ENCODE measurements at places on chromosomes 1 and 21.

DNA sequence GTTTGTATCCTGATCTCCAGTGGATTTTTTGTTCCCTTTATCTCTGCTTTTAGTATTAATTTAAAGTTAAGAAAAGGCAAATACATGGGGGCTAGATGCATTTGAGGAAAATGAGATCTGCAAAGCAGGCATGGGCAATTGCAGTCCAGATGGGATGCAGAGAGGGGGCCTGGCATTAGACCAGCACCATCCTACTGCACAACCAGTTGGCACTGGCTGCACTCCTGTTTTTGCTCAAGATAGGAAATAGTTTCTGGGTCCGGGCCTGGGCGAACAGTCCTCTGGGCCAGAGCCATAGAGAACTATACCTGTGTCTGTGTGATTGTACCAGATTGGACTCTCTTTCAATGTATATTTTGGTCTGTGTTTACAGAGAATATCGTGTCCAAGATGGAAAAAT is 34.0 kb upstream of the LEPR start:
- DNase-seq, result no peak

- no peak for DNase-seq
Observed at GRCh38 chr1:78765489-78765888, 115.9 kb downstream of the IFI44 start.

- no peak for DNase-seq
Observed at GRCh38 chr1:31151402-31151801, 85.9 kb upstream of the PUM1 start.

DNA sequence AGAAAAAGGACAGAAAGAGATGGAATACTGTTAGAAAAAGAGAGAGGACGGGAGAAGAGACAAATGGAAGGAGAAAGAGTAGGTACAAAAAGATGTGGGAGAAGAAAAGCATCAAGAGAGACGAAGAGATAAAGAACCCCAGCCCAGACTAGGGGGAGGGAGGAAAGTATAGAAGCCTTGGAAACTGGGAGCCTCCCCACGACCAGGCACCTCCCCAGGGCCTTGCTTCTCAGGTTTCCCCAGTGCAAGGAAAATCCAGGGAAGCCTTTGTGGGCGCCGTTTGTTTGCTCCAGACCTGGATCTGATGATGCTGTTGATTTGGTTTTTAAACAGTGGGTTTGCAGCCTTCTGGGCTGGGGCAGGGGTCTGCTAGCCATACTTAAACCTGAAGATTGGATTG is 15.2 kb upstream of the ALX3 start:
- DNase-seq, result no peak

DNA sequence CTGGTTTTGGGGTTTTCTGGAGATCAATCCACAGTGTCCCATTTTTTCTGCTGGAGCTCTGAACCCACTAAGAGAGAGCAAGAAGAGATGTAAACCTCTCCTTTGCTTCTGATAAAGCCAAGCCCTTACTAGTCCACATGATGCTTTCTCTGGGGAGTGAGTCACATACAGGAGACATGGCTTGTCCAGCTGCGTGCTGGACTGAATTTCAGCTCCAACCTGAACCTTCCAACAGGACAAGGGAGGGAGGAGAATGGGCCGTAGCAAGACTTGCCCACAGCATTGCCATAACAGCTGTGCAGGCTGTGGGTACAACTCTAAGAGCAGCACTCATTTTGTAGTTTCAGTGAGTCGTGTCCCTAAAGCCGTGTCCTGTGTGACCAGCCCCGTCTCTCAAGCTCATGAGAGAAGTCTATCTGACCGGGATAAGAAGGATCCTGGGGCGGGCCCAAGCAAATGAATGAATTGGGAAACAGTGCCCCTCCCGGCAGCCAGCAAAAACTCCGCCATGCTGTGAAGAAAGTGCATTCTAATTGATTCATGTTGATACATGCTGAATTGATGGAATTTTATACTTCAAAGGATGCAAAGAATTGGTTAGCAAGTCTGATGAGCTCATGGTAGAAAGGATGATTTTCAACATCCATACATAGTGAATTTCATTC is 195.2 kb downstream of the GABPA start:
- no peak for DNase-seq

DNA sequence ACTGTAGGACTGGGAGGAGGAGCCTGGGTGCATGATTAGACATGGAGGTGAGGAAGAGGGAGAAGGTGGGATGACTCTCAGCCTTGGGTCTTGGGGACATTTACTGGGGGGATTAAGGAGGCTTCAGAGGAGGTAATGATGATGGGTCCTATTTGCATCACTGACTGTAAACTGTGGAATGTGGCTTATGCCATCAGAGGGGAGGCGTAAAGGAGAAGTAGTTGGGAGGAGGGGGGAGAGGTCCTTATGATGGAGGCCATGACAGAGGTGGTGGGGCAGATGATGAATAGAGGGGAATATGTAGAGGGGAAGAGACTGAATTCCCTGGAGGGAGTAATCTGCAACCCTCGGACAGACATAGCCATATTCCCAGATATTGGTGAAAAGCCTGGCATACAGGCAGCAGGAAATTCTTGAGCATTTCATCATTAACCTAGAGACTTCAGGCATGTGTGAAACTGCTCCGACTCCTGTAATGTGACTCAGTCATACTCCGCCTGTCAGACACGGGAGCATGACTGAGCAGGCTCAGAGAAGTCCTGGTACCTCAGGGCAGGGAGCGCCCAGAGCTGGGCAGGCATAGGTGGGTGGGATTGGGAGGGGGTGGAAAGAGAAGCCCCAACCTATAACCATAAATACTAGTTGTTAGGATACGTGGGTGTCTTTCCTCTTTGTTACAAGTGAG is 8.0 kb upstream of the LCE5A start:
- DNase-seq, result no peak

DNA sequence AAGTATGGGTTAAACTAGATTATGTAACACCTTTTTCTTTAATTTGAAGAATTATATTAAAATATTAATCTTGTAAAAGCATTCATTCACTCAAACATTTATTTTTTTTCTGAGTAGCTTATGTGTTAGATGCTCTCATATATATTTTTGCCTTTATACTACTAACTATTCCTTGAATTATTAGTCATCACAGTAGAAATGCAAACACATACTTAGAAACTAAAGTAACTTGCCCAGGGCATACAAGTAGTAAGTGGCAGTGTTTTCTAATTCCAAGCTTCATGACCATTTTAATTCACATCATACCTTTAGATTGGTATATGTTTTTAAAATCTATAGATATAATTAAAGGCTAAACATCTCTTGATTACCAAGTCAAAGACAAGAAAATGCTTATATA is 1271.0 kb downstream of the BRINP3 start:
- DNase-seq, result no peak

DNA sequence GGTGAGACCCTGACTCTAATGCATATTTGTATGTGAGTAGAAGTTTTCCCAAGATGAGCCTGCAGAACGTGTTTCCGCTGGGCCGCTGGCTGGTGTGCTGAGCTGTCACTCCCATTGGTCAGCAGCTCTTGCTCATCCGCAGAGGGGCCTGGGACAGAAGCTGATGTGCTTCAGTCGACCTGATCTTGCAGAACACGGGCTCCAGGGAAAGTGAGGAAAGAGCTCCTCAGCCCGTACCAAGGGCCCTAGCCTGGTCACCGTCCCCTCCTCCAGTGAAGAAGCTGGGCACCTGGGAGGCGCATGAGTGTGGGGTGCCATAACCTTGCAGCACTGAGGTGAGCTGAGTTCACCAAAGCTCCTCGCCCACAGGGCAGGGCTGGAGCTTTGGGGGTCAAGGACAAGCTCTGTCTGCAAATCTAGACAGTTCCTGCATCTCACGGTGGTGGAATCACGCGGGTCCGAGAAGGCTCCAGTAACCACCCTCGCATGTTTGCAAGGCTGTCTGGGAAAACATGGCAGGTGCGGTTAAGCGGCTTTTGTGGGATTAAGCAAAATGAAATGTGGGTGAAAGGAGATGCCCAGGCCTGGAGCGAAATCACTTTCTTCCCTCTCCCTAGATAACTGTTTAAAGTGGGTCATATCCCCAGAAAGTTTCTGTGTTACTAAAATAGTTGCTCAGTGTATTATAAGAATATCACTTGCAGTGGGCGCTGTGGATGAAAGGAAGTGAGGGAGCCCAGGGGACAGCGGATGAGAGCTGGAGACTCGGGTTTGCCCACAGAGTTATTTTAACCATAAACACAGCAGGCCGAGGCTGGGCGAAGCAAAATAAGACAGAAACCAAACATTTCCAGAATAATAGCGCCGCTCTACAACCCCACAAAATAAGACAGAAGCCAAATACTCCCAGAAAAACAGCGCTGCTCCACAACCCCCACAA is 33.1 kb upstream of the LRRC3 start:
- no peak for DNase-seq

DNA sequence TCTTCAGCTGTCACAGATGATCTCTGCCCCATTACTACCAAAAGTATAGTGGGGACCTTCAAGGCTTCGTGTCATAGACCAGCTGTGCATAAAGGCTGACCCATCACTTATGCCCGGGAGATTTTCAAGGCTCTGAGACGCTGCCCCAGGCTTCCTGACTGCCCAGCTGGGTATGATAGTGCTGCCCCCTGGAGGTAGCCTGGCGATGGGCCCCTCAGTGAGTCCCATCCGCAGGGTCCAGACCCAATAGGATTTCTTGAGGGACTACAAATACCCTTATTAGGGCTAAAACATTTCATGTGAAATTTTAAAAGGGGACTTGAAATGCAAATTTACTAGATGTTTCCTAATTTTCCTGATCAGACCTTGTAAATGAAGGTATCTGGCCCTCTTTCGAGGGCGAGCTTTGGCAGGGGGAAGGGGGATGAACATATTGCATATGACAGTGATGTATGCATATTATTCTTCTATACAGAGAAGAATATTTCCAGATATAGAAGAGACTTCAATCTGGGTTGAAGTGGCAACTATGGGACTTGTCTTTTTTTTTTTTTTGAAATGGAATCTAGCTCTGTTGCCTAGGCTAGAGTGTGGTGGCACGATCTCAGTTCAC is 11.7 kb upstream of the FCMR start:
- DNase-seq, result no peak

- no peak for DNase-seq
Observed at GRCh38 chr1:228857611-228858010, 122.3 kb downstream of the RHOU start.

GRCh38 chr1:94350350-94350924 is 67.8 kb upstream of the ABCD3 start:
- no peak for DNase-seq

GRCh38 chr1:231919239-231919885 is 292.8 kb downstream of the DISC1 start:
- DNase-seq, result peak; percentile 44

DNA sequence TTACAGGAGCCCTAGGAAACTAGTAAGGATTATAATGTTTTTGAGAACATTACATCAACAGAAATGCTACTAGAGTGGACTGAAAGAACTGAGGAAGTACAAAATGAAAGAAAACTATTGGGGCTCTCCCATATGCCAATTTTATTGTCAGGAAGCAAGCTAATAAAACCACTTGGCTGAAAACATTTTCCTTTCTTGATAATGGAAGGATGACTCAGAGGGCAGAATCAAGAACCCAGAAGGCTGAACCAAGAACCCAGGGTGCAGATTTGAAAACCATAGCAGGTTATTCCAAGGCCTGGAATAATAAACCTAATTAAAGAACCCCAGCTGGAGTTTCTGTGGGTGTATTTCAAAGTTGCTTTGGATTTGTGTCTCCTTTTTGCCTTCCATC is 70.7 kb downstream of the RPE65 start:
- DNase-seq, result no peak

DNA sequence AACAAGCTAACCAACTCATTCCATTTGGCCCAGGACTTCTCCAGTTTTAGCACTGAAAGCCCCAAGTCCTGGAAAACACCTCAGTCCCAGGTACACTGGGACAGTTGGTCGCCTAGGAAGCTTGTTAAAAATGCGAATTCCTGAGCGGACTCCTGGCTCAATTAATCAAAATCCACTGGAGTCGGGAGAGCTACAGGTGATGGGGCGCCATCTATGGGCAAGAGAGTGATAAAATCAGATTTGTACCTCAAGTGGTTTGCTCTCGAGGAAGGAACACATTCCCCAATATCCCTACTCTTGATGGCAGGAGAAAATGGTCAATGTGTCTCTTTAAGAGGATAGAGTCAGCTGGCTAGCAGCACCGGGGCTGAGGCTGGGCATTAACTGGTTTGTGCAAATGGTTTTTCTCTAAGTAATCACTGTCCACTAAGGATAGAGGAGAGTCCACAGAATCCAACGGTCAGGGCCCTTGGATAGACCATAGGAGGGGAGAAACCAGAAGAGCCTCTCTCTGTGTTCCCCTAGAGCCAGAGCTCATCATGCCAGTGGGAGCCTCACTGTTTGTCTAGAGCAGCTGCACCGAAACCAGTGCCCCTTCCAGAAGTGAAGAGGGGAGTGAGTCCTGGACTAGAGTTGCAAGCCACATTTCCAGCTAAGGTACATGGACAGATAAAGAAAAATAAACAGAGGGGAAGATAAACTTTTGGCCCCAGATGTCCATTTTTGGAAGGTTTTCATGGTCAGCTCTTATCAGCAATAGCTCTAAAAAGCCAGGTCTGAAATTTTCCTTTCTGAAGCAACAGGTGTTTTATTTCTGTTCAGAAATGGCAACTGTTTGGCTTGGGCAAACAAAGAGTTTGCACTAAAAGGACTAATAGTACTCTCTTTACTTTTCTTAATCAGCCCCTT is 148.5 kb downstream of the TENT5C start:
- peak; percentile 51 for DNase-seq

DNA sequence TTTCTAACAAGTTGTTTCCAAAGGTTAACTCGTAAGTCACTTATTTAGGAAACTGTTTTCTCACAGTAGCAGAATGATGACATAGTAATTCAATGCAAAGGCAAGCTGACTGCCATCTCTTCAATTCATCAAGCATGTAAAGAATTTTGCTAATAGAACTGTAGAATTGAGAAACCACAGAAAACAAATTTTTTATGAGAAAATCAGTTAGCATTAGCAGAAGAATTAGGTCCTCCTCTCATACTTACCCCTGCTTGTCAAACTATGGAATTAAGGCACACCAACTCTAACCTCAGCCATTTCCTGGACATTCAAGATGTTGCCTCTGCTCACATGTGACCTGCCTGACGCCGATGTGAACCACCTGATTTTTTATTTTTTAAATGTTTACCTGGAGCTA is 115.2 kb downstream of the LRRC40 start:
- DNase-seq, result no peak

- DNase-seq, result peak; percentile 63
Observed at GRCh38 chr1:12594966-12595756, 22.8 kb downstream of the DHRS3 start.

- DNase-seq, result no peak
Observed at GRCh38 chr1:32798191-32798590, 19.0 kb downstream of the YARS1 start.

GRCh38 chr1:202017749-202018467 is 7.5 kb downstream of the ELF3 start:
- no peak for DNase-seq

DNA sequence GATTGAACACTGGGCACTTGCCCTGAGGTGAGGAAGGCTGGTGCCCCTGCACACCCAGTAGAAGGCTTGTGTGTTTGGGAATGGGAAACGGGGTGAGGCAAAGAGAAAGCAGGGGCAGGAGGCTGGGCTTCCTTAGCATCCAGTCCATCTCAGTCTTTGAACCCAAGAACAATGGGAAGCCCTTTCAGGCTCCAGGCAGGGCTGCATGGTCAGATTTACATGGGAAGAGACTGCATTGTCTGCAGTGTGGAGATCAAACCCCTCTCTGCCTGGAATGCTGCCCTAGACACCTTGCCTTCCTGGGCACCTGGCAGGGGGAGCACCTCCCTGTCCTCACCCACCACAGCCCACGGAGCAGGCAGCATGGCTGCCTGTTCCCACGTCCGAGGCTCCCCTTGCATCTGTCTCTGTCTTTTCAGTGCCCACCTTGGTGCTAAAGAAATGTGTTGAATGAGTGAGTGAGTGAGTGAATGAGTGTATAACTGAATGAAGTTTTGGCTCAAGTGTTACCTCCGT is 268.5 kb downstream of the GRIK3 start:
- no peak for DNase-seq

Data from retina (tissue), 1 donor.